ENCODE measurements at places on chromosomes 3 and 15.

DNA sequence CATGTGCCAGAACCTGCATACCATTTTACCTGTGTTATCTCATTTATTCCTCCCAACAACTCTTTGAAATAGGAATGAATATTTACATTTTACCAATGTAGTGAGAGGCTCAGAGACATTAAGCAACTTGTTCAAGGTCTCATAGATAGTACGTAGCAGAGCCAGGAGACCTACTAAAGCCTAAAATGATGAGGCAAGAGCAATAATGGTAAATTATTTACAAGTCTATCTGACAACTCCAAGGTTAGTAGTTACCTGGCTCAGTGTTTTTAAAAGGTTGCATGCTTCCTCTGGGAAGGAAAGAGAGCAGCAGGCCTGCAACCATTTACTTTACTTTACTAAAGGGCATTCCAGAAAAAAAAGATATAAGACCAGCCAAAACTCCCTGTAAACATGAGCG lies 103.0 kb downstream of the CFAP20DC start:
- no peak for DNase-seq

- DNase-seq: no peak
These were observed 11.3 kb downstream of the CGNL1 start for GRCh38 chr15:57387564-57388076.

DNA sequence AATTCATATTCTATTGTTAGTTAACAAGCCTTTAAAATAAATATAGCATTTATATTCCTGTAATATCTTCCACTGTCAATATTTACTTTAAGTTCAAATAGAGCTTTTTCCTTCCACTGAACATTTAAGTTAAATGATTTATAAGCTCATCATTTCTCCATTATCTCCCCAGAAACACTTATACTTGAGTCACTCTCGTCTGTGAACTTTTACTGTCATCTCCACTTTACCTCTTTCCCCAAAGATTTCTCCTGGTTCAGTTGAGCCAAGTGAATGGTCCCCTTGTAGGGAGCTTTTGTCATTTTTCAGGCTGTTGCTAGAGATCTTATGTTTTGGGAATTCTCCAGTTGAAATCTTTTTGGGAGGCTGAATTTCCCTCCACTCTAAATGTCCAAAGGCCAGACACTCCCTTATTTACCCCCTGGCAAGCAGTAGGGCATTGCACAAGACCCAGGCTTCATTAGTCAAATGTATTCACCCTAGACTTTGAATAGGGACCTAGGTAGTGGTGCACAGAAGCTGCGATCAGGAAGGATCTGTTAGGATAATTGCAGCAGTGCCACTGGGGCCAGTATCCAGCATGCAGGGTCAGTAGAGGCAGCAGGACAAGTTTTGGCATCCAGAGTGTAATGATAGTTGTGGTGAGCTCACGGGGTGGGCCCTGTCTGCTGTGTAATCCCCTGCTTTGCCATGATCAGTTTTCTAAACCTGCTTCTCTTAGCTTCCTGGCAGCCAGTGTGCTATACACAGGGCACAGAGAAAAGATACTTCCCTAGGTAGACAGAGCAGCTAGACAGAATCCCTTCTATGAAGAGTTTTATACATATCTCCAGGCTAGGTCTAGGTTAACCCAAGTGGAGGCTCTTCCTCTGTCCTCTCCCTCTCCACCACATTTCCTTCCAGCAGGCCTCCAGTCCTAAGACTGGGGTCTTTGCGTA lies 356.5 kb upstream of the SLCO3A1 start:
- DNase-seq: no peak

DNA sequence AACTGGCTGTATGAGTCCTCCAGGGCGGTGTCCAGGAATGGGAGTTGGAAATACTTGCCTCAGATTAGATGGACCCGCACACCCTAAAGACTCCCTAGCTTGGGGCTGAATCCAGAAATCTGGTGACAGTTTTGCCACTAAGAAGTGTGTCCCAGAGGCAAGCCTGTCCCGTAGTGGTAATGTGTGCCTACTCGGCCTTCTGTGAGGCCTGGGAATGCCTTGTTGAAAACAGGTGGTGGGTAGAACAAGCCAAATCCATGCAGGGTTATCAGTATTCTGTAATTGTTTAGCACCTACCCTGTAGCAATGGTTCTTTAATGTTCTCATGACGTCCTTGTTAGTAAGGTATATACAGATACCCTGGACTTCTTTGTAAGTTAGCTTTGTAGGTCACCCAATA lies 1.6 kb downstream of the C3orf52 start:
- DNase-seq: no peak

DNA sequence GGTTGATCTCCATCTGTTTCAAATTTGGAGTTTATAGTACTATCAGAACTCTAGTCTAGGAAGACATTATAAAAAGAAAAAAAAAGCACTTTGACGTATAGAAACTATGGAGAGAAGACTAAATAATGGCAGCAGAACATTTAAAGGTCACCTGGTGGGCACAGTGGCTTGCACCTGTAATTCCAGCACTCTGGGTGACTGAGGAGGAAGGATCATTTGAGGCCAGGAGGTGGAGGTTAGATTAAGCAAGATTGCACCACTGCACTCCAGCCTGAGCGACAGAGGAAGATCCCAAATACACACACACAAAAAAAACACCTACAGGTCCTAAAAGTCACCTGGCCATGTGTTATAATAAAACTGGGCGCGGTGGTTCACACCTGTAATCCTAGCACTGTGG lies 13.8 kb downstream of the SIN3A start:
- DNase-seq: no peak

GRCh38 chr3:163547014-163547685 lies 1531.1 kb downstream of the SI start:
- no peak for DNase-seq

GRCh38 chr3:172397716-172398405 lies 50.4 kb downstream of the GHSR start:
- DNase-seq: no peak

GRCh38 chr15:36661042-36661441 lies 81.6 kb downstream of the CDIN1 start:
- DNase-seq: no peak

- DNase-seq: no peak
These were observed 134.2 kb downstream of the LIPC start for GRCh38 chr15:58566029-58566428.

- peak; percentile 65 for DNase-seq
These were observed 3.3 kb upstream of the ITPKA start for GRCh38 chr15:41490355-41490754.

DNA sequence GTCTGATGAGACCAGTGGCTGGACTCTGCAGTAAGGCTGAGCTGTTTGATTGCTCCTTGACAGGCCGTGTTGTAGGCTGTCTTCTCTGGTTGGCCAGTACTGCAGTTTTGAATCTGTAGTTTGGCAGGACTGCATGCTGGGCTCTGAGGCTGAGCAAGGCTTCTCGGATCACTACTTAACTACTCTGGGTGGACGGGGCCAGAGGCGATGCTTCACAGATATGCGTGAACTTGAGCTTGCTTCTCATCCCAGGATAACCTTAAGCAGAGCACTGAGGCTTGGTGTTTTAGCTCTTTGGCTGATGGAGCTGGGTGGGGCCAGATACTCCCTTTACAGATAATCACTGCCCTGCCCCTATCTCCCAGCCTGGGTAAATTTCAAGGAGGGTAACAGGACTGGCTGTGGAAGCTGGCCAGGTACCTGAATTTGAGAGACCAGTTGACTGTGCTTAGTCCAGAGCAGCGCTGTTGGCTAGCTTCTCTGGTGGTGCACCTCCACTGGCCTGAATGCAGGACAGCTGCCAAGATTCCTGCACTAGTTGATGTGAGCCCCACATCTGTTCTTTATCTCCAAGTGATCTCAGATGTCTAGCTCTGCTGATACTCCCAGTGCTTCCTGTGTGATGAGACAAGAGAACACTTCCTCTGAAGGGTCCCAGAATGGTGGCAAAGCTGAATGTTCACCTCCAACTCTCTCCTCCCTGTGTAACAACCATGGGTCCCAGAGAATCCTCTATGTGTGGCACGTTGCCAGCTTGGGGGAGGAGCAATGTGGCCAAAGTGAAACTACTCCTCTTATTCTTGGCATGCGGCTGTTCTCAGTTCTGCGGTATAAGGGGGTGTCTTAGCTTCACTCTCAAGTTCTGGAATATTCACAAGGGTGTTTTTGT lies 37.9 kb downstream of the RPL39L start:
- DNase-seq: peak; percentile 58

- no peak for DNase-seq
These were observed 137.0 kb downstream of the GHSR start for GRCh38 chr3:172311217-172311616.

- no peak for DNase-seq
These were observed 140.7 kb downstream of the VPS8 start for GRCh38 chr3:184952671-184953070.

GRCh38 chr3:129942296-129942695 lies 32.2 kb upstream of the TRH start:
- DNase-seq: peak; percentile 48

GRCh38 chr3:128424508-128425069 lies 42.1 kb downstream of the DNAJB8 start:
- DNase-seq: peak; percentile 56

DNA sequence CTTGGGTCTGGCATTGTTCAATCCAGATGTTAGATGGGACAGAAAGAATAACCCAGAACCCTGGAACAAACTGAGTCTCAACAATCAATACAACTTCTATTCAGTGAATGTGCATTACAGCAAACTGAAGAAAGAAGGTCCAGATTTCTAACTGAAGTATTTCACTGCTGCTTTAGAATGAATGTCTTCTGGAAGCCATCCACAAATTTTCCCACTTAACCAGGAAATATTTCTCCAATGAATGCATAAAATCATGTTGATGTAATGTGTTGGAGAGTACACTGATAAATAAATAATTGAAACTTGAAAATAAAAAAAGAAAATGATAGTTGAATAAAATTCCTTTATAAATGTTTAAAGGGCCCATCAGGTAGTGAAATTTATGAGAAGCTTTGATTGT lies 658.6 kb downstream of the ZBBX start:
- DNase-seq: no peak

DNA sequence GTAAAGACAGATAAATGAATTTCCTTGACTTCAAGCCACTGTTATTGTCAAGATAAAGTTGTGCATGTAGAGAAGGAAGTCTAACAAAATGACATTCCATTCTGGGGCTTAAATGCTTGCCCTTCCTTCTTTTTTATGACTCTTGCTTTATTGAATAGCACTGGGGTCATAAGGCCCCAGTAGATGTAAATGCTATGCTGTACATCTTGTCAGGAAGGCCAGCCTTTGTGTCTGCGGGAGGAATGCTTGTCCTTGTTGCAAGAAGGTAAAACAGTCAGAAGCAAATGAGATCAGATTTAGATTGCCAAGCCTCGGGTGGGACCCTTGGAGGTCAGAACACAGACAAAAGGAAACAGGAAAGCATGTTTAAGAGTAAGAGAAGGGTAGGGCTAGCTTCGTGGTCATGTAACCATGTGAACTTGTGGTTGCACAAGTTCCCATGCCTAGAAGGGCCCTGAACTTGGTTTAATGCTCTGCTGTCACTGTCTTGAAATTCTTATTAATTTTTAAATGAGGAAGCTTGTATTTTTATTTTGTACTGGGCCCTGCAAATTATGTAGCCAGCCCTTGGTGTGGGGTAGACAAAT lies 81.5 kb downstream of the PPM1L start:
- peak; percentile 61 for DNase-seq

DNA sequence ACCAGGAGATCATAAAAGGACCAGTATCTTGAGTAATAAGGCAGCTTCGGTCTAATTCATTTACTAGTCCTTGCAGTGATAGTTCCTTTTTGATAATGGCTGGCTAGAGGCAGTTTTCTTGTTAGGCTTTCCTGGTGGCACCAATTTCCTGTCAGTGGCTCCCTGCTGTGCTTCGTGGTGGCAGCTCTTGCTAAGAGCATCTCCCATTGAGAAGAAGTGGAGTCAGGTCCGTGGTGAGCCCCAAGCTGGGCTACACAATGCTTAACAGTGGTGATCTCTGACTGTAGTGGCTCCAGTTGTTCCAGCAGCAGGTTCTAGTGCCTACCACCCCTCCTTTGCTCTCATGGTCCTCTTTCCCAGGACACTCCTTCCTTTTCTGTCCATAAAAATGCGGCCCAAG lies 111.2 kb downstream of the RAP2B start:
- no peak for DNase-seq

DNA sequence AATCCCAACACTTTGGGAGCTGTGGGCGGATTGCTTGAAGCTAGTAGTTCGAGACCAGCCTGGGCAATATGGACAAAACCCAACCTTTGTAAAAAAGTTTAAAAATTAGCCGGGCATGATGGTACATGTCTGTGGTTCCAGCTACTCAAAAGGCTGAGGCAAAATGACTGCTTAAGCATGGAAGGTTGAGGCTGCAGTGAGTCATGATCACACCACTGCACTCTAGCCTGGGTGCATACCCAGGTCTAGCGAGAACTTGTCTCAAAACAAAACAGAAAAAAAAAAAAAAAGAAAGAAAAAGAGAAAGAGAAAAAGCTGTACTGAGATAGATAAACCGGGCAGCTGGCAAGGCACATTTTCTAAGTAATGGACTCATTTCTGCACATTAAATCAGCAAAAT lies 10.6 kb downstream of the ARPP19 start:
- DNase-seq: peak; percentile 22

- DNase-seq: no peak
These were observed 9.2 kb downstream of the TRIP4 start for GRCh38 chr15:64396789-64397188.
